ENCODE measurements at places on chromosomes 4 and X. TPM values are rescaled to one million over a fixed set of nuclear protein-coding genes. Genes with fewer than 3 reads are reported as not detected.

The ERAS gene
- not detected for total RNA-seq

The PDLIM3 gene
- 31.4 TPM for total RNA-seq

- no peak for DNase-seq
These were observed at the start of gene FGFBP2 for GRCh38 chr4:15963001-15963451. FGFBP2 (minus strand) TSS chr4:15963175; CDS start chr4:15963129, 46 bp downstream.

- DNase-seq, result no peak
These were observed 382.2 kb upstream of the SPOCK3 start for GRCh38 chr4:167616476-167616875.

- no peak for DNase-seq
These were observed 84.8 kb downstream of the TMEM164 start for GRCh38 chrX:110087485-110088356.

DNA sequence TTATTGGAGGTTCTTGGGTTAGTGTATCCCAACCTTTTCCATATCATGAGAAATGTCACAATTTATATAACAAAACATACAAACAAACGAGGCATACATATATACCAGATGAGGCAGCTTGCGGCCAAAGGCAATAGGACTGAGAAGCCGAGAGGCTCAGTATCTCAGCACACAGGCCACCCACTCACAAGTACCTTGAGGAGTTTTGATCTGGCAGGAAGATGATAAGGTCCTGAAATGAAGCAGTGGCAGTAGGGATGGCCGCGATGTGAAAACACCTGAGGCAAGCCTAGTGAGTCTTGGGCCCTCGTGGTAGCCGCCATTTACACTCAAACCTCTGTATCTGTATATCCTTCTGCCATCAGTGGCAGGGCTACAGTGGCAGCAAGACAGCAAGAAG, 55.3 kb upstream of the PRPS1 start:
- no peak for DNase-seq

DNA sequence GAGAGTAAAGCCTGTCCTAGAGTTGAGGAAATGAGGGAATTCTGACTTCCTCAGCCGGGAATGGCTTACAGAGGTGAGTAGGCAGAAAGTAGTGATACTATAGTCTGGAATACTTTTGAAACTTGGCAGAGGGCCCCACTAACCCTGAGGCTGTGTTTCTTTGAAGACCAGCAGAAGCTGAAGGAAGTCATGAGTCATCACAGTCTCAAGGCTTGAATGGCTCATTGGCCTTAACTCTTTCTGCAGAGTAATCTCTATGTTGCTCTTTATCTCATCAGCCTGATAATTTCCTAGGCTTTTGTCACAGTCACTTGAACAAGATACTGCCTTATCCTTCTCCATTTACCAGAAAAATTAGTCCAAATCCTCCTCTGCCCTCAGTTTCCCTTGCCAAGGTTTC, 80.8 kb downstream of the ANKRD50 start:
- DNase-seq, result no peak
